ENCODE measurements at places on chromosomes 5 and 9.

DNA sequence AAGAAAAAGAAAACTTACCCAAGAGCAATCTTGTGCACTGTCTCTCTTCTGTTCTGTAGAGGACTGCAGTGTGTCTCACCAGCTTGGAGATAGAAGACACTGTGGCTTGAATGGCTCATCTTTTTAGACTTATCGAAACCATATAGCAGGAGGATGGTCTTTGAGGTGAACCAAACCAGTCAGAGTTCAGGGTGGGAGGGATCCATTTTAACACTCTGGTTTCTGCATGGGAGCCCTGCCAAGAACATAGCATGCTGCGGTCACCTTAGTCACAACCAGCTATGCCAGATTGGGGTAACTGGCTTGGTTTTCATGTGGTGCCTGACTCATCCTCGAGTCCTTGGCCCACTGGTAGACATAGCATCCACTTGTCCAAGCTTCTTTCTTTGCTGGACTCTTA is 135.1 kb downstream of the PAPPA start:
- H3K4me3 ChIP-seq: no peak overlapping the region
- no peaks in the 10 kb centered on the region for H3K27me3 ChIP-seq
- peak overlapping the region; percentile 87 for H3K27ac ChIP-seq
- H3K36me3 ChIP-seq: peaks cover 69% of the 10 kb centered on the region
- DNase-seq: no peak

DNA sequence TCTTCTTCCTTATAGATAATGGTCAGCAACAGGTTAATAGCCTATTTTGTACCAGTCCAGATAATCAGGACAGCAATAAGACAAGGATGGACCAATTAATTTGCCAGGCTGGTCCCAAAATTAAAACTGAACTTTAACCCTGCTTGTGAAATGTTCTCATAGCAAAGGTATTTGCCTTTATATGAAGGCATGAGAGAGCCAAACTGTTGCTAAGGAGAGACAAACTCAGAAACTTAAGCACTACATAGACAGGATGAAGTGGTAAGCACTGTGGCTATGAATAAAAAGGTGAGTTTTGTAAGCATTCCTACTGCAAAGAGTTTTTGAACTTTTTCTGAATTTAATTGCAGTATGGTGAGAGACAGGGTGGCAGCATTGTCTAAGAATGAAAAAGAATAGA is 174.7 kb upstream of the PPP1R2B start:
- no peaks in the 10 kb centered on the region for H3K4me1 ChIP-seq
- H3K36me3 ChIP-seq: no peaks in the 10 kb centered on the region
- no peak for DNase-seq
- H3K4me3 ChIP-seq: no peak overlapping the region

DNA sequence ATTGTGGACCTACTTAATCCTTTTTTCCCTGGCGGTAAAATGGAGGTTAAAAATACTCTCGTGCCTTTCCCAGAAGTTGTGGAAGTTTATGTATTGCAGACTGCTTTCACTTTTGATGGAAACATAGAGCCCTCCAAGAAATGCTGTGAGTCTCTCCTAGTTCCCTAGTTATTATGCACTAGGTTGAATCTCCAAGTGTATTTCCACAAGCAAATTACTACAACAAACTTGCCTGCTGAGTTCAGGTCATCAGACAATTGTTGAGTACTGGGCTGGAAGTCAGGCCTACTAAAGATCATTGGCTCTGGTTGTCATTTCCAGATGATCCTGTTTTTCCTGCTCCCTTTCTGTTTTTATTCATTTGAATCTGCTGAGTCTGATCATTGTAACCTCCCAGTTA is 104.1 kb downstream of the CD180 start:
- no peak overlapping the region for H3K4me3 ChIP-seq
- H3K27ac ChIP-seq: no peak overlapping the region
- DNase-seq: no peak
- no peaks in the 10 kb centered on the region for H3K27me3 ChIP-seq

- no peak overlapping the region for H3K27ac ChIP-seq
- H3K36me3 ChIP-seq: no peaks in the 10 kb centered on the region
Observed at GRCh38 chr9:104009826-104010225, 84.3 kb upstream of the SMC2 start.

DNA sequence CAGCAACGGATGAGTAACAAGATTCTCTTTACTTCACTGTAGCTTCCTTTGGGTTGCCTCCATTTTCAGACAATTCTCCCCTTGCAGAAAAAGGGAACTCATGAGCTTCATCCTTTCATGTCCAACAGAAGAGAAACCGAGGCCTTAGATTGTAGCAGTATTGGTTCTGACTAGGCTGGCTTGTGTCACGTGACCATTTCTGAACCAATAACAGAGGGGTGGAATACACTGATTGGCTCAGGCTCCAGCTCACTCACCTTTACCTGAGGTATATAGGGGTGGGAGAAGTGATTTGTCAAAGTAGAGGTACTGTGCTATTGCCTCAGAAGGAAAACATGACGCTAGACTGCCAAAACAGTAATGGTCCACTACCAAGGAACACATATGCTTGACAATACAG is 343.7 kb downstream of the KIAA0825 start:
- no peak overlapping the region for H3K27ac ChIP-seq
- no peaks in the 10 kb centered on the region for H3K27me3 ChIP-seq

DNA sequence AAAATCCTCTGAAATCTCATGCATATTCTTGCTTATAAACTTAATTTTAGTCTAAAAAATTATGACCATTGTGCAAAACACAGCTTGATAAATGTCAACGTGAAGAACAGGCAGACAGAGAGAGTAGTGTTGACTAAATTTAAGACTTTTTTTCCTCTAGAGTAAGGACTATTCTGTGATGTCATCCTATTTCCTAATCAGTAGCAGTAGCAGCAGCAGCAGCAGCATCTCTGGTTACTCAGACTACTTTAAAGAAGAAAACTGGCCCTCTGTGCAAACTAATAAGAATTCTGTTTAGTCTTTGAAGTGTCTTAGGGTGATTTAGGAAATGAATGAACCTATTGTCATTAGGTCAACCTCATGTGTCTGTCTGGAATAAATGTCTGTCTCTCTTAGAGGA is 403.0 kb downstream of the HINT1 start:
- H3K27me3 ChIP-seq: no peaks in the 10 kb centered on the region
- H3K4me1 ChIP-seq: no peaks in the 10 kb centered on the region
- no peak overlapping the region for H3K4me3 ChIP-seq

DNA sequence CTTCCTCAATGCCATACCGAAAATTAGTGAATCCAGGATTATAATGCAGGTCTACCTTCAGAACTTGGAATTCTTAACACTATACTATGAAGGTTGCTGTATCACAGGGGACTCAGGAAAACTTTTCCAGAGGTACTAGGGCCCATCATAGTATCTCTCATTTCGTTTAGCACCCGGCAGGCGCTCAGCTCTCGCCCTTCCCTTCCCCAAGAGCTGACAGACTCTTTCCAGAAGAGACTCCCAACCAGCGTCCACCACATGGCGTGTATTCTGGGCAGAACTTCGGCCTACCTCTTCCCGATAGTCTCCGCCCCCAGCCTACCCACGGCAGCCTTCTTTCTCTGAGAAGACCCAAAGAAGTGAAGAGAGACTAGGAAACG is 271 bp downstream of the NOL8 start:
- no peak for DNase-seq
- peaks cover 29% of the 10 kb centered on the region for H3K36me3 ChIP-seq
- peak overlapping the region; percentile 97 for H3K27ac ChIP-seq
- peaks cover 16% of the 10 kb centered on the region for H3K4me1 ChIP-seq
- H3K4me3 ChIP-seq: peak overlapping the region; percentile 92

DNA sequence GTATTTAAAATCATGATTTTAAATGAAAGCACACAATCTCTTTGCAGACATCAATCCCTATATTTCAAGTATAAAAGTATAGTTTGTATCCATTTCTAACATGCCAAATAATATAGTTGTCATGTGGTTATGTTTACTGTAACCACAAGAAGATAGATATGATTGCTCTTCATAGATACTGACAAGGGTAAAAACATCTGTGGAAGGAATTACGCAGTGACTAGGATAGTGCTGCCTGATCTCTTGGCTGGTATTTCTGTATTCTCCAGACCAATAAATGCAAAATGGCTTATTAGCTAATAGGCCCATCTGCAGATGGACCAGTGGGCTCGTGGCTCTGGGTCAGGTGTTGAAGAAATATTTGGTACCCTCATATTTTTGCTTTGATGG is 34.9 kb upstream of the FBN2 start:
- no peak for DNase-seq
- no peak overlapping the region for H3K4me3 ChIP-seq
- peak overlapping the region; percentile 36 for H3K27ac ChIP-seq
- no peaks in the 10 kb centered on the region for H3K4me1 ChIP-seq
- no peaks in the 10 kb centered on the region for H3K36me3 ChIP-seq

GRCh38 chr5:43245724-43246385 is 53.8 kb downstream of the NIM1K start:
- H3K27ac ChIP-seq: no peak overlapping the region
- no peak for DNase-seq
- no peak overlapping the region for H3K4me3 ChIP-seq
- H3K27me3 ChIP-seq: no peaks in the 10 kb centered on the region
- no peaks in the 10 kb centered on the region for H3K4me1 ChIP-seq

- no peaks in the 10 kb centered on the region for H3K27me3 ChIP-seq
- no peak overlapping the region for H3K27ac ChIP-seq
- no peak for DNase-seq
- H3K36me3 ChIP-seq: no peaks in the 10 kb centered on the region
Observed at GRCh38 chr5:5385331-5385662, 37.2 kb upstream of the ICE1 start.

DNA sequence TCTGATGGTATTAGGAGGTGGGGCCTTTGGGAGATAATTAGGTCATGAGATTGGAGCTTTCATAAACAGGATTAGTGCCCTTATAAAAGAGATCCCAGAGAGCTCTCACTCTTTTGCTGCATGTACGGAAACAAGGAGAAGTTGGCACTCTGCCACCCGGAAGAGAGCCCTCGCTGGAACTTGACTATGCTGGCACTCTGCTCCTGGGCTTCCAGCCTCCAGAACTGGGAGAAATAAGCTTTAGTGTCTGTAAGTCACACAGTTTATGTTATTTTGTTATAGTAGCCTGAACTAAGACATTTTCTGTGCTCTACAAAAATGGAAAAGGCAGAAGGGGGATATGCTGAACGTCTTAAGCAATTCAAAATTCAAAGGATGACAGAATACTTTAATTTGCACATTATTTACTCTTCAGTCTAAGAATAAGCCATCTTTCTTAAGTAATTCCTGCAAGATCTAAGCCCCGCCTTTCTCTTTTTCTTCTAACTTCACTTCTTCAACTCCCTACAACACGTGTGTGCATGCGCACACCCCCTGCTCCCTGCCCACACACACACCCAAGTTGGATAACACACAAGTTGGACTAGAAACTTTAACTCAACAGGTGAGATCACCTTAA is 17.3 kb downstream of the NFIB start:
- H3K36me3 ChIP-seq: peaks cover 20% of the 10 kb centered on the region
- no peak overlapping the region for H3K27ac ChIP-seq
- no peak for DNase-seq
- H3K27me3 ChIP-seq: no peaks in the 10 kb centered on the region

DNA sequence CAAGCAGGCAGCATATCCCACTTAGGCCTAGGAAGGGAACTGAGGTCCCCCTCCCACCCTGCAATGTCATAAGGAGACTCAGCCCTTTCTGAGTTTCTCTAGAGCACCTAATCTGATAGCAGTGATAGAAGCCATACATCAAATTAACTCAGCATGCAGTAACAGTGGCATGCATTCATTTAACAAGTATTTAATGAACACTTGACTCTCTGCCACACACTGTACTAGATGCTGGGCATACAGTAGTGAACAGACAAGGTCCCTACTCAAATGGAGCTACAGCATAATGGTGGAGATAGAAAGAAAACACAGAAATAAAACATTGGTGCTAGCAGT is 58.6 kb downstream of the SLC22A5 start:
- H3K4me1 ChIP-seq: peaks cover 39% of the 10 kb centered on the region
- no peak for DNase-seq

DNA sequence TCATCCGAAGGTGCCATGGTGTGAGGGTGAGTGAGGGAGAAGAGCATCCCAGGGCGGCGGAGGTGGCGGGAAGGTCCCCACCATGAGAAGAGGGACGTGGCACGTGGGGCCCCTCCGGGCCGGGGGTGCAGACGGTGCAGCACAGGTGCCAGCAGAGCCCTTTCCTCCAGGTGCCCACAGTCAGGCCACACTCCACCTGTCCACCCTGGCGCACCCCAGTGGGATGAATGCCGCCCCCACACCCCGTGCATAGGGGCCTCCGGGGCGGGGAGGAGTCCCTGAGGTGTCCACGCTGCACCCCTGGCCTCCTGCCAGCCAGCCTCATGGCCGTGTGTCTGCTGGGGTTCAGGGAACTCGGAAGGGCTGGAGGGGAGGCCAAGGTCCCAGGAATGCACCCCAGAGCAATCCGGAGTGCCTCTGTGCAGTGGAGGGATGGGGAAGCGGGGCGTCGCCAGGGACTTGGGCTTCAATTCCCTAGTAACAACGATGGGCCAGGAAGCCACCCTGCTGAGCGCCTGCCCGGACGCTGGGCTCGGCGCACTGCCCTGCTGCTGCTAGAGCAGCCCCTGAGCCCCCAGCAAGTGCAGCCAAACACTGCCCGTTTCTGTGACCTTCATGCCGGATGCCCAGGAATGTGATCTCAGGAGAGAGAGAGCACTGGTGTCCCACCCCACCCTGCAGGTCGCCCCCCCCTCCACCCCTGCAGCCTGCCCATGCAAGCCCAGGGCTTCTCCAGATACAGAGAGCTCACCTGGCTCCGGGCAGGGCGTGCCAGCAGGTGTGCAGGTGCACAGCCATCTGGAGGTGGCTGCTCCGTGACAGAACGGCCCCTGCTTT is 8.8 kb upstream of the NACC2 start:
- no peak for DNase-seq
- H3K27me3 ChIP-seq: no peaks in the 10 kb centered on the region
- H3K36me3 ChIP-seq: no peaks in the 10 kb centered on the region
- H3K4me1 ChIP-seq: peaks cover 20% of the 10 kb centered on the region

GRCh38 chr9:116342061-116342460 is 188.5 kb downstream of the PAPPA start:
- peaks cover 49% of the 10 kb centered on the region for H3K36me3 ChIP-seq
- DNase-seq: no peak
- H3K27me3 ChIP-seq: no peaks in the 10 kb centered on the region
- 0 out of 2 replicates have a peak, but pooled peaks cover 4% of the 10 kb centered on the region for H3K4me1 ChIP-seq
- H3K27ac ChIP-seq: no peak overlapping the region
- H3K4me3 ChIP-seq: no peak overlapping the region

GRCh38 chr9:93951655-93952118 is 3.5 kb downstream of the BARX1 start:
- no peaks in the 10 kb centered on the region for H3K36me3 ChIP-seq
- no peaks in the 10 kb centered on the region for H3K4me1 ChIP-seq
- no peak overlapping the region for H3K27ac ChIP-seq
- peaks cover 85% of the 10 kb centered on the region for H3K27me3 ChIP-seq

GRCh38 chr9:76655121-76655541 is 109.1 kb upstream of the PCA3 start:
- H3K27me3 ChIP-seq: no peaks in the 10 kb centered on the region
- no peaks in the 10 kb centered on the region for H3K36me3 ChIP-seq
- H3K27ac ChIP-seq: peak overlapping the region; percentile 36
- H3K4me3 ChIP-seq: no peak overlapping the region
- H3K4me1 ChIP-seq: peaks cover 60% of the 10 kb centered on the region
- DNase-seq: no peak

- H3K4me1 ChIP-seq: no peaks in the 10 kb centered on the region
- H3K27ac ChIP-seq: no peak overlapping the region
- H3K36me3 ChIP-seq: no peaks in the 10 kb centered on the region
- peaks cover 5% of the 10 kb centered on the region for H3K27me3 ChIP-seq
Observed at GRCh38 chr5:135566422-135567400, 12.1 kb downstream of the CXCL14 start.

- no peak overlapping the region for H3K27ac ChIP-seq
- H3K4me3 ChIP-seq: no peak overlapping the region
- H3K4me1 ChIP-seq: peaks cover 8% of the 10 kb centered on the region
- no peaks in the 10 kb centered on the region for H3K27me3 ChIP-seq
Observed at GRCh38 chr5:37889612-37890317, 49.9 kb upstream of the GDNF start.
